ENCODE measurements at places on chromosomes 1 and 21. TPM values are rescaled to one million over a fixed set of nuclear protein-coding genes. Genes with fewer than 3 reads are reported as not detected.

DNA sequence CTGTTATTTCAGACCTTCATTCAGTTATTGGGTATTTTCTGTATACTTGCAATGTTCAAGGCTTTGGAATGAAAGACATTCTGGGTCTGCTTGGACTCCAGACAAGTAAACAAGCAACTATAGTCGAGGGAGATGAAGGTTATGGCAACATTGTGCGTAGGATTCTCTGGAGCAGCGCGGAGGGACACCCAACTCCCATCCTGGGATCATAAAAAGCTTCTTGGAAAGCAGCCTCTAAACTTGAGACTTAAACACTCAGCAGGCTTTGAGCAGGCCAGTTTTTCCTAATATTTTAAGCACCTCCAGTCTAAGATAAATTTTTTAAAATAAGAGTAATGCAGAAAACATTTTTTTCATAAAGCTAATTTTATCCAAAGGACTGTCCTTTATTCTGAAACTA, 7.6 kb upstream of the LYST start:
- DNase-seq = no peak

- no peak for DNase-seq
These were observed 72.1 kb downstream of the LMO4 start for GRCh38 chr1:87400813-87401212.

- no peak for DNase-seq
These were observed 79.5 kb downstream of the SLC66A1 start for GRCh38 chr1:19391596-19391981.

The CFHR1 gene
- polyA plus RNA-seq = 0.09 TPM

Data from right cardiac atrium (tissue), 5 donors.